AG20443 (cell line): ENCODE measurements at places on chromosomes 3 and 15.

DNA sequence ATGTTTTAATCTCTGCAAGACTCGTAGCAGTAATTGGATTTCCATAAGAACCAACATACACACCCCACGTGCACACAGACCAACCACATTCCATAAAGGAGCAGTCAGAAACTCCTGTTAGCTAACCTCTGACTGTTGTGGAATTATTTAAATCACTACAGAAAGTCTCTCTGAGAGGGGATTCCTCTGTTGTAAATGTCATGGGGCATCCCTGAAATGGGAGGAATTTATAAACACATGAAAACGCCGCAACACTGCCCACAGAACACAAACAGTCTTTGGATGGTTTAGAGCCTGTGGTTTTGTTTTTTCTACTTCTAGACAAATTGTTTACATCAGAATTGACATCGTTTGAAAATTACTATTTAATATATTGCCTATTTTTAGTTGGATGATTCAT lies 740.1 kb upstream of the GRM7 start:
- DNase-seq = no peak

- no peak for DNase-seq
These were observed 5.2 kb upstream of the TRPM1 start for GRCh38 chr15:31106495-31107300.

DNA sequence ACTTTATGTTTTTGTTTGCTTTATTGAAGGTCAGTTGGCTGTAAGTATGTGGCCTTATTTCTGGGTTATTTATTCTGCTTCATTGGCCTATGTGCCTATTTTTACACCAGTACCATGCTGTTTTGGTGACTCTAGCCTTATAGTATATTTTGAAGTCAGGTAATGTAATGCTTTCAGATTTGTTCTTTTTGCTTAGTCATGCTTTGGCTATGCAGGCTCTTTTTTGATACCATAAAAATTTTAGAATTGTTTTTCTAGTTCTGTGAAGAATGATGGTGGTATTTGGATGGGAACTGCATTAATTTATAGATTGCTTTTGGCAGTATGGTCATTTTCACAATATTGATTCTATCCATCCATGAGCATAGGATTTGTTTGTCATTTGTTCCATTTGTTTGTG lies 63.5 kb upstream of the TTC14 start:
- DNase-seq = no peak

DNA sequence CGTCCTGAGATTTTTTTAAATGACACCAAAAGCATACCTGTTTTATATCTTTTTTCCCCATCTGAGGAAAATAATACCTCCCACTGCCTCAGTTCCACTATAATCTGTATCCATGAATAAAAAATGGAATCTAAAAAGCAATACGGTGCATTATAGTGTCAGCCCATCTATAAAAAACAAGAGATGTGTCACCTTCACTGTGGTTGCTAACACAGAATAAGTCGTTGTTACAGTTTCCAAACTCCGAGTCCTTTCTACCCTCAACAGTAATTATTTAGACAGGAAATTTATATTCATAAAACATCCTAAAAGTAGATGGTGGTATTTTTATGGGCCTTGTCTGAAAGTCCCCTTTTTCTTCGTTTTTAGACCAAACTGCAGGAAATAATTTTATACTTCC lies 19.4 kb downstream of the RFTN1 start:
- no peak for DNase-seq

- peak; percentile 45 for DNase-seq
These were observed 216.1 kb downstream of the ATP8B4 start for GRCh38 chr15:49902685-49903501.

DNA sequence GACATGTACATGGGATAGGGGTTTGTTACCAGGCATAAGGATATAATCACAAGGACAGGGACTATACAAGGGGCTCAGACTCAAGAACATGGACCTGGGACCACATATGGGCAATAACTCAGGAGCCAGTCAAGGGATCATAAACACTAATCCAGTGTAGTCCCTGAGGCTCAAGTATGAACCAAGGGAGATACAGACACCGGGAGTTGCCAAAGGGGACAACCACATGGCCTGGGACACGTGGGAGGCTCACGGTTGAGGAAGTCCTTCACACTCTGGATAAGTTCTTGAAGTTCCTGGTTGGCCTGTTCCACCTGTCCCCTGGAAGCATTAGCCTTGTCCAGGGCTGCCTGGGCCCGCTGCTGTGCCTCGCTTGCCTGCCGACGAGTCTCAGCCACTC lies 1.8 kb upstream of the USP19 start:
- no peak for DNase-seq

DNA sequence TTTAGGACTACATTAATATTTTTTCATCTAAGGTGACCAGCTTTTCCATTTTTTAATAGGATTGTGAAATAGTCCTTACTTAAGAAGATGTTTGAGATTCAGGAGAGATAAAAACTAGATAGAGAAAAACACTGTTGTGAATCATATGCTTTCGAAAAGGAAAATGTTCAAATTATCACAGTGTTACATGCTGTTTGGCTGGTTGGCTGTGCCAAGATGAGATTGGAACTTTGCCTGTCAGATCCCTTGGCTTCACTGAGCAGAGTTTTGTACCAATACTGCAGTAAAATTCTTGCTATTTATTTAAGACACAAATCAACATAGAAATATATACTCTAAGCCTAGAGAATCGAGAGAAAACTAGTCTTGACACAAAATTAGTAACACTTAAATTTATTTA lies 117.2 kb downstream of the OXSM start:
- DNase-seq = no peak

- DNase-seq = no peak
These were observed 277.2 kb downstream of the UBE2E2 start for GRCh38 chr3:23480329-23480714.

GRCh38 chr15:35098737-35099136 lies 13.6 kb upstream of the NANOGP8 start:
- no peak for DNase-seq

GRCh38 chr15:63553388-63553791 lies 43.8 kb upstream of the FBXL22 start:
- DNase-seq = peak; percentile 85

DNA sequence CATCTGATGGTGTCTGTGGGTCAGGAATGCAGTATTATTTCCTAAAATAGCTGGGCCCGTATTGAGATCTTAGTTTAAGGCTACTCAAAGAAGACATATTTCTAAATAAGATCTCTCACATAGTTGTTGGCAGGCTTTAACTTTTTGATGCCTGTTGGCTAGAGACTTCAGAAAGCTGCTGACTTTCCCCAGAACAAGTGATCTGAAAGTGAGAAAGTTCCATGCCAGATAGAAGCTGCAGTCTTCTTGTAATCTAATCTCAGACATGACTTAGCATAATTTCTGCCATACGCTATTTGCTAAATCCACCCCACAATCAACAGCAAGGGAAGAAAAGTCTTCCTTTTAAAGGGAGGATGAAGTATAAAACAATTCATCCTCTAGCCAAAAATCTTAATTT lies 867.1 kb downstream of the IGSF11 start:
- no peak for DNase-seq

DNA sequence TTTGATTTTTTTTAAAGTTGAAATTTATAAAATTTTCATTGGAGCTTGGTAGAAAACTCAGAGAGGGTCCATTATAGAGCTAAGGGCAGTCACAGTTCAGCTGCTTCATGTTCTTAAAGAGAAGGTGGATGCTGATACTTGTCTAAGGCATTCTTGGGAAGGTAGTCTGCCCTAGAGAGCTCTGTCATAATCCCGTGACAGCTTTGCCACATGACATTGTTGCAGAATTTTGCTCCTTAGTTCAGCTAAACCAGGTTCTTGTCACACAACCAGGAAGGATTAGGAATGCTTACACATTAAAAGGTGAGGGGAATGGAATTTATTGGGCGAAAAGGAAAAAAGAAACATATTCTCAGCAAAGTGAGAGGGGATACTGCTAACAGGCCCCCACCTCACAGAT lies 130.9 kb downstream of the GMNC start:
- no peak for DNase-seq

DNA sequence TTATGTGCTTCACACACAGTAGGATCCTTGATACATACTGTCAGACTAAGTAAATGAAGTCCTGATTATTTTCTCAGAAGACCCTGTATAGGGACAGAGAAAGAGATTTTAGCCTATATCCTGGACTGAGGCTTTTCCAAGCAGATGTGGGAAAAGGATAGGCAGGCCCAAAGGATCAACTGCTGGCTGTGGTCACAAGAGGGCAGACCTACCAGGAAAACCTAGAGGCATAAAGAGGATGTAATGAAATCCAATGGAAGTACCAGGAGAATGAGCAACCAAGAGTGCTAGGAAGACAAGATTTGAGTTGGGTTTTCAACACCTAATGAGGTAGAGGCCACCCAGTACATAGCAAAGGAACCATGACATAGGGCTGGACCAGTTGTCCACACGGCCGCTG lies 23.1 kb downstream of the DCLK3 start:
- peak; percentile 42 for DNase-seq

GRCh38 chr15:68401496-68402431 lies 30.2 kb downstream of the ITGA11 start:
- DNase-seq = no peak
